NCI-H510A (cell line): ENCODE measurements at places on chromosomes 4 and X.

DNA sequence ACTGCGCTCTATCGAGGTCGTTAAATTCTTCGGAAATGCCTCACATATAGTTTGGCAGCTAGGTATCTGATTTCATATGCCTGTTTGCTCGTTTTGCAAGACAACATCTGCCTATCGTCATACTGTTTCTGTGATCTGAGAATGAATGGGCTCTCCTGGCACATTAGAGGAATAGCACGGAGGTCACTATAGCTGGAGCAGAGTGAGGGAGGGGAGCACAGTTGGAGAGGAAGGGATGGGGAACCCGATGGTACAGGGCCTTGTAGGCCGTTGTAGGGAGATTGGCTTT is 552 bp downstream of the IKBKG start:
- no peak for DNase-seq

GRCh38 chr4:30642567-30642966 is 77.6 kb upstream of the PCDH7 start:
- DNase-seq: no peak

- no peak for DNase-seq
These were observed 2.3 kb upstream of the ELOVL6 start for GRCh38 chr4:110200689-110201088.

DNA sequence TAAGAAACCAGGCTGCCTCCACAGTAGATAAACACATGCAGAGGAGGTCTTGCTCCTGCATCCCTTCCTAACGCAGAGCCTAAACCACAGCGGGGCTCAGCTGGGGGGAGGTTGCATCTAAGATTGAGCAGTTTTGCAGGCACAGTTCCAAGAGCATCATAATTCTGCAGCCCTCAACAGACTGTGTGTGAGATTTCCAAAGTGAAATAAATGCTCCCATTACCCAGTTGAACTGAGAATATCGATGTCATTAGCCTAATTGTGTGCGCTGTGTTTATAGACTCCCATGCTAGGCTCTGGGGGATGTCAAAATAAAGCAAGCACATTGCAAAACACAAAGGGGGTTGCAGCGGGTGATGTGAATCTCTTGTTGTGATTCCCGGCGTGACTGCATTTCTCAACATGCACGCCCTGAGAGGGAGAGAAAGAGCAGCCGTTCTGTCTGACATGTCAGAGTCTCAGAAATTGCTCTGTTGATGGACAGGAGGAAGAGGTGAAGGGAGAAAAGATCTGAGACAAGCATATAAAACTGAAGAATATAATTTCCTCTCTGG is 150.0 kb upstream of the PSAPL1 start:
- no peak for DNase-seq

DNA sequence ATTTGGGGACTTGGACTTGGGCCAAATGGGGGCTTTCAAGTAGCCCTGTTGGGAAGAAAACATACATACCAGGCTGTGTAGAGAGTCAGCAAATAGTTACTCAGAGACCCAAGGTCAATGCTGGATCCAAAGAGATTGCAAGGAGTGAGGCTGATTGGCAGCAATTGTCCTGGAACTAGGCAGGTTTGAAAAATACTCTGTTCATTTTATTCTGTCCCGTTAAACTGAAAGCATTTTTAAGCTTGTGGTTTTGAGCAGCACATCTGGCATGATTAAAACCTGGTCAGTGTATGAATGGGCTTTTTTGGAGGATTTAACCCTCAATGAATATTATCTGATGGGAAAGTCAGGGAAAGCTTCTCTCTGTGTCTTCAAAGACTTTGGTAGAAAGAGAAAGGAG is 294.3 kb upstream of the BOD1L1 start:
- DNase-seq: no peak

DNA sequence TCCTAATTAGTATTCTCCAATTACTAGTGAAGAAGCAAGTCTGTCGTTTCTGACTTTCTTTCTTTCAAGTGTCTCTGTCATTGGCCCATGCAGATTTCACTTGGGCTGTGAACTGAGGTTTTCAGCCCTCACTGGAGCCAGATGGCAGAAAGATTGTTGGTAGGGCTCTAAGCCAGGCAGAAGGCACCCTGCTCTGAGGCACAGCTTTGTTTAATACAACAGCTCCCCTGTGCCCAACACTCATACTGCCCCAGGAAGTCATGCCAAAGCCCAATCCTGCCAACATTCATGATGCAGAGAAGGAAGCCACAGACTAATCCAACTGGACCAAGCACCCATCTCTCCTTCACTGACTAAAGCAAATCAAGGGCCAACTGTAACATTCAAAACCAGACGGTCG is 117.1 kb upstream of the FRG1 start:
- no peak for DNase-seq
